Stimulated activated CD4-positive, alpha-beta T cell treated with anti-CD3 and anti-CD28 coated beads, Interleukin-1b, Interleukin-23, amount 100 ng/mL, for 48 hours (primary cell): ENCODE measurements at places on chromosomes 16 and 17.

- DNase-seq, result no peak
Measured at GRCh38 chr16:25060920-25061319, 45.8 kb upstream of the ARHGAP17 start.

DNA sequence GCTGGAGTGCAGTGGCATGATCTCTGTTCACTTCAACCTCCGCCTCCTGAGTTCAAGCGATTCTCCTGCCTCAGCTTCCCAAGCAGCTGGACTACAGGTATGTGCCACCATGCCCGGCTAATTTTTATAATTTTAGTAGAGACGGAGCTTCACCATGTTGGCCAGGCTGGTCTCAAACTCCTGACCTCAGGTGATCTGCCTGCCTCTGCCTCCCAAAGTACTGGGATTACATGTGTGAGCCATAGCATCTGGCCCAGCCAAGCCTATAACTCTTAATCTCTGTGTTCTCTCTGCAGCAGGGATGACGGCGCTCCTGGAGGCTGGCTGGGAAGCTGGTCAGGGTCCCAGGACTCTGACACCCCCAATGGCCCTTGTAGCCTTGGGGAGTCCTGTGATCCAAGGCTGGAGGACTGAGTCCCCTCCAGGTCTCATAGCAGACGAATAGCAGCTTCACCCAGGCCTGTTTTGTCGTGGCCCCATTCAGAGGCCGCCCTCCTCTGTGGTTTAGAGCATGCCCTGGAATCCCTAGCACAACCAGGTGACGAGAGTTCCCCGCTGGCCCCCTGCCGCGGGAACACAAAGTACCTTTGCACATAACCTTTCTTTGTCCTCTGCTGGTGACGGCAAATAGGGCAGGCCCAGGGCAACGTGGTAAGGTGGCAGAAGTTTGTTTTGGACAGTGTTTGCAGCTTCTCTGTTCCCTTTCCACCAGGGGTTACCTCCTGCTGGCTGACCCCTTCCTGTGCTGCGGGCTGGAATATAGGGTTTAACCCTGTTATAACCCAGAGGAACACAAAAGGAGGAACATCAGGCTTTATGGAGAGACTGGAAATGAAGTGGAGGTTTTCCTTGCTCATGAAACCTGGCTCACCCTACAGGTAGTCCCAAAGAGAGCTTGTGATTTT lies 43.0 kb upstream of the TOB1 start:
- DNase-seq, result peak; percentile 43

- DNase-seq, result no peak
Measured at GRCh38 chr17:31067691-31068184, 27.0 kb upstream of the NF1 start.

DNA sequence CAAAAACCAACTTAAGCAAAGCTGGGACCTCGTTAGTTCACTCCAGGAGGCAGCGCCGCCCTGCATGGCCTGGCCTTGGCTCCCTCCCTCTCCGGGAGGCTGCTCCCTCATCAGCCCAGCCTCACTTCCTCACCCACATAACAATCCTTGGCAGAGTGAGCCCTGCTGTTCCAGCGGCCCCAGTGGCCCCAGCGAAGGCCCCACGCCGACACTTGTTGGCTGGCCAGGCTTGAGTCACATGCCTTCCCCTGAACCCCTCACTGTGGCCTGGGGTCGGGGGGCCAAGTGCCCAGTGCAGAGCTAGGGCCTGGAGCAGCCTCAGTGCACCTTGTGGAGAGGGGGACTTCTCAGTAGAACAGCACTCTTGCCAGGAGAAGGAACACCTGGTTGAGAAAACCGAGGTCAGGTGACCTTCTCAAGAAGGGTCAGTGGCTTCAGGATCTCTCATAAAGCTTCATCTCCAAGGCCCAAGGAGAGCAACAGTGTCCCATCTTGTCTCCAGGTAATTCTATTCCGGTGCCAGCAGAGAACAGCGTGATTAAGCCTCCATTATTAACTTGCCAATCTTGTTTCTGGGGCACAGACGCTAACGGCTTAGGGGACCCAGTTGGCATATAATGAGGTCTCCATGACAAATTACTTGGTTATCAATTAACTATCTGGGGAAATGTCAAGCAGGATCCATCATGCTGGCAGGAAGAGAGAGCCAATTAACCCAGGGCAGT lies 26.8 kb downstream of the ENDOV start:
- DNase-seq, result no peak

GRCh38 chr16:85370881-85371651 lies 242.1 kb upstream of the GSE1 start:
- no peak for DNase-seq

- DNase-seq, result no peak
Measured at GRCh38 chr17:82807562-82807961, 32.3 kb downstream of the ZNF750 start.

GRCh38 chr17:35917519-35918213 lies 12.9 kb downstream of the RDM1 start:
- DNase-seq, result no peak

GRCh38 chr16:85460252-85461021 lies 152.7 kb upstream of the GSE1 start:
- DNase-seq, result no peak

GRCh38 chr16:31016018-31016417 lies 5.6 kb upstream of the STX1B start:
- no peak for DNase-seq

DNA sequence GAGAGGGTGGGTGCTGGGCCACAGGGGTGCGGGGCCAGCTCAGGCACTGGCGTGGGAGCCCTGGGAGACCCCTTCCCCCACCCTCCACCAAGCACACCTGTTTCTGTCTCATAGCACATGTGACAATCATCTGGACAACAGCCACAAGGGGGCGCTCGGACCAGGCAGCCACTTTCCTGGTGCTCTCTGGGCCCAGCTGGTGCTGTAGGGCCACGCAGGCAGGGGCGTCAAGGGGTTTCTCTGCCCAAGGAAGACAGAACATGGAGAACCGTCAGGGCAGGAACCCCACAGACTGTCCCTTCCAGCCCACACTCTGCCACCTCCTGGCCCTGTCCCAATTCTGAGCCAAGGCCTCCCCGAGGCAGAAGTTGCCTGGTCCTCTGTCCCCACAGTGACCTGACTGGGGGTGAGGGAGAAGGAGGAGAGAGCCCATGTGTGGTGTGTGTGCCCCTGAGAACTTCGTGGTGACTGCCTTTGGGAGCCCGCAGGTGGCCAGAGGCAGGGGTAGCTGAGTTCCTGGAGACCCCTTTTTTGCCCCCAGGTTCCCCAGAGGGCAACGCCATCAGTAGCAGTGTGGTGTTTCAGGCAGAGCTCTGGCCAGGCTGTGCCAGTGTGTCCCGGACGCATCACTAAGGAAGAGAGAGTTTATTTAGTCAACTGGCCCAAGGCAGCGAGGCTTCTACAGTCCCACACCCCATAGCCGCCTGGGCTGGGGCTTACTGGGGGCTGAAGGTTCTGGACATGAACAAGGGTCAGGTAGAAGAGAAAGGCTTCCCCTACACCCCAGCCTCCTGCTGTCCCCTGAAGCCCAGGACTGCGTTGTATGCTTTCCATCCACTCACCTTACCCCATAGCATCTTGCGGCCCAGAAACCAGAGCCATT lies 3.1 kb upstream of the SETD6 start:
- peak; percentile 83 for DNase-seq

GRCh38 chr17:47978324-47978723 lies 7.4 kb downstream of the CDK5RAP3 start:
- DNase-seq, result peak; percentile 38

DNA sequence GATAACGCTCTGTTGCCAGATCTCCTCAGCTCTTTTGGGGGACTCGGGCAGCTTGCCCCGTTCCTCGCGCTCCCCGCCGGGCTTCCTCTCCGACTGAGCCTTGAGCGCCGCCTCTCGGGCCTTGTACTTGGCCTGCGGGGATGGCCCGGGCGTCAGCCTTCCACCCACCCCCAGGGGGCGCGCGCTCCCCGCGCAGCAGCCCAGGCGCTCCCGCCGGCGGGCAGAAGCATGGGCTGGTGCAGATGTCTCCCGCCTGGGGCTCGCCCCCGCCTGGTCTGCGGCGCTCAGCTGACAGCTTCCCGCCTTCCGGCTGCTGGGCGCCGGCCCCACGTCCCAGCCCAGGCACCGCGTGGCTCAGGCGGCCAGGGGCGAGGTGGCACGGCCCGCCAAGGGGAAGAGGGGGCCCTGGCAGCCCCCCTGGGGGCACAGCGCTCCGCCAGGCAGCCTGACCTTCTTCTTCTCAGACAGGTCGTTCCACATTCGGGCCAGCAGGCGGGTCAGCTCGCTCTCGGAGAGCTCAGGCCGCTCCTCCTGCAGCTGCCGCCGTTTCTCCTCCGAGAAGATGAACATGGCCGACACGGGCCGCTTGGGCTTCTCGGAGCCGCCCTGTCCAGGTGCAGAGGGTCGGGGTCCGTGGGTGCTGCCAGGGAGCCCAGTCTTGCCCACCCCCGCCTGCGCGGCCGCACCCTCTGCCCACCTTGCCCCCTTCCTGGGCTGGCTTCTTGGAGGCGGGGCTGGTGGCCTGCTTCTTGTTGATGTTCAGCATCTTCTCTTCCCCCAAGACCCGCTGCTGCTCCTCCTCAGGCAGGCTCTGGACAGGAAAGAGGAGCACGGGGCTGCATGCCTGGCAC lies 8.9 kb downstream of the UBTF start:
- DNase-seq, result peak; percentile 93

- DNase-seq, result no peak
Measured at GRCh38 chr17:64750891-64751677, 89.0 kb upstream of the SMURF2 start.

GRCh38 chr17:43368740-43369506 lies 29.9 kb upstream of the ARL4D start:
- peak; percentile 72 for DNase-seq

DNA sequence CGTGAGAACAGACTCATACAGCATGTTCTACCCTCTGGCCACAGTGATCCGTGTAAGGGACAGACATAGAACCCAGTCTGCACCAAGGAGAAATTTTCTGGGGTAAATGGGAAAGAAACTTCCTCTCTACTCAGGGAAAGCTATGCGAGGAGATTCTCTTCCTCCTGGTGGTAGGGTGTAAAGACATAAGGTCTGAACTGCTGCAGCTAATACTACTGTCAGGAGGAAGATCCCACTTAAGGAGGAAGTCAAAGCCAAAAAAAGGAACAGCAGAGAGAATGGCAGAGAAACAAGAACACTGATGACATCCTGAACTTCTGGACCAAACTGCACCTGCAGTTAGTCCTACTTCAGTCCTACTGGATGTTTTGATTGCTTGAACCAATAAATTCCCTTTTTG lies 7.1 kb upstream of the TM4SF5 start:
- DNase-seq, result no peak

DNA sequence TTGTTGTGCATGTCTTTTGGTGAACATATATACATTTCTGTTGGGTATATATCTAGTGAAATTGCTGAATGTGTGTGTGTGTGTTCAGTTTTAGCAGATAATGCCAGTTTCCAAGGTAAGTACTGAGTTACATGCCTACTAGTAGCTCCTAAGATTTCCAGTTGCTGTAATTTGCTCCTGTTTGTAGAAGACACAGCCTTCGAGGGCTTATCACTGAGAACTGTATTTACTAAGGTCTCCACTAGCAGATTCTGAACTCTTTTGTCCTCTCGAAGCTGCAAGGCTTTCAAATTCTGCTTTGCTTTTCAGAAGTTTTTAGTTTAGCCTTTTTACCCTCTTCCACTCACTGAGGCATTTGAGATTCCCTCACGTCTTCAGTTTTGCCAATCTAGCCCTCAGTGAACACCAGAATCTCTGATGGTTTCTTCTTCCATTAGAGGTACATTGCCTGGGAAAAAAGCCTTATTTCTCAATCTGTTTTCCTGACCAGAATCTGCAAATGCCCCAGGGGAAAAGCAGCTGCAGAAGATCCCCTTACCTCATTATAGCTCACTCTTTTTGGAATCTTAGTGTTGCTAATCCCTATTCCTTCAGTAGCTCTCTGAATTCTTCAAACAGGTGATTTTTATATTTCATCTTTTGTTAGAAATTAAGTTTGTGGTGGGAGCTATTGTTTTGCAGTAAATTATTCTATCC lies 52.9 kb downstream of the NF1 start:
- DNase-seq, result no peak

- peak; percentile 27 for DNase-seq
Measured at GRCh38 chr16:47779201-47780016, 318.3 kb downstream of the PHKB start.

DNA sequence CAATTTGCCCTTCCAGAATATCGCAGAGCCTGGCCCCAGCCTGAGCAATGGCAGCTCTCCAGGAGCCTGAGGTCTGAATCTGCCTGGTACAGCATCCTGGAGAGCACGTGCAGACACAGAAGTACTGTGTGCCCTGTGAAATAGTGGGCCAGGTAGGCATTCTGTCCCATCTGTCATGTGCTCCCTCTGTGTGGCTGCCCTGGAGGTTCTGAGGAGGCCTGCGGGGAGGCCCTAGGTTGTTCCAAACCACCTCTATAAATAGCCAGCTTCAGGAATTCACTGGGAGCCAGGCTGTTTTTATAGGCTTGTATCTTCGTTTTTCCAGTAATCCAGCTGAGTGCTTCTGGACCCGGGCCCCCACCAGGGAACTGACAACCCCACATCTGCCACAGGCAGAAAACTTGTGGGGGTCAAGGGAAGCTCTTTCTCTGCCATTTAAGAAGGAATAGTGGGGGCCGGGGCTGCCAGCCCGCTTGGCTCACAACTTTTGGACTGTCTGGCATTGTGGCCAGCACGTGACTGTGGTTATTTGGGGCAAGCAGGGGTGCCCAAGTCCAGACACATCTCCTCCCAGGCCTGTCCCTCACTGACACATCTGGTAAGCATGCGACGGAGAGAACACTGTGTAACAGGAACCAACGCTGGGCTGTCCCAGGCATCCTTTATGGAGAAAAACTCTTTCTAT lies 356.3 kb upstream of the TNRC6C start:
- no peak for DNase-seq

- DNase-seq, result no peak
Measured at GRCh38 chr17:50211249-50212120, 10.1 kb upstream of the COL1A1 start.

- no peak for DNase-seq
Measured at GRCh38 chr16:54746596-54746995, 184.1 kb upstream of the IRX5 start.

GRCh38 chr16:88468275-88469129 lies 15.4 kb downstream of the ZFPM1 start:
- DNase-seq, result peak; percentile 39

DNA sequence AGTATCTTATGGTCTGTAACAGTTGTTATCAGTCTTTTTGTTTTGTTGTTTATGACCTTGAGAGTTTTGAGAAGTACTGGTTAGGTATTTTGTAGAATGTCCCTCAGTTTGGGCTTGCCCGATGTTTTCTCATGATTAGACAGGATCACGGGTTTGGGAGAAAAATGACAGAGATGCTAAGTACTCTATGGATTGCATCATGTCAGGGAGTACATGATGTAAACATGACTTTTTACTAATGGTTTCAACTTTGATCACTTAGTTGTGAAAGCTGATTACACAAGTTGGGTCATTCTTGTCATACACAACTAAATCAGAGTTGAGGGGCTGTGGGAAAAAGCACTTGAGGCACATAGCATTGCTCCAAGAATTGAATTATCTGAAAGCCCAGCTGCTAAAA lies 94.7 kb upstream of the SIAH1 start:
- no peak for DNase-seq

DNA sequence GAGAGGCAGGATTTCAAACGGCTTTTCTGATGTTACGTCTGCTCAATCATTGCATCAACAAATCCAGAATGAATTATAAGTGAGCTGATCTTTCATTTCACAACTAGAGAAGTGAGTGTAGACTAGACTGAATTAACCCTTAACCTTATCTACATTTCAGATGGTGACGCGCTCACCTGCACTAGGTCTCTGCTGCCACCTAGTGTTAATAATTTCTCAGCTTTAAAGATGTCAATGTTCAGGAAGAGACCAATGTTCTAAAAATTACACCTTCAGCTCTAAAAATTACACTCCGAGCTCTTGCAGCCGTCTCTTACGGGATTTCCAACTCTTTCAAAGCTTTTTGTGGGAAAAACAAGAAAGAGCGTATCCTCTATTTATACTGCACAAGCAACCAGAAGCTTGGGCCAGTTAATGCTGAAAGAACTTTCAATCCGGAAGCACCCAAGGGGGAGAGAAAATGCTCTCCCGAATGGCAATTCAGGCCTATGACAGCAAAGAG lies 88.2 kb upstream of the FA2H start:
- DNase-seq, result peak; percentile 13
